ENCODE measurements at places on chromosomes 5 and 9.

DNA sequence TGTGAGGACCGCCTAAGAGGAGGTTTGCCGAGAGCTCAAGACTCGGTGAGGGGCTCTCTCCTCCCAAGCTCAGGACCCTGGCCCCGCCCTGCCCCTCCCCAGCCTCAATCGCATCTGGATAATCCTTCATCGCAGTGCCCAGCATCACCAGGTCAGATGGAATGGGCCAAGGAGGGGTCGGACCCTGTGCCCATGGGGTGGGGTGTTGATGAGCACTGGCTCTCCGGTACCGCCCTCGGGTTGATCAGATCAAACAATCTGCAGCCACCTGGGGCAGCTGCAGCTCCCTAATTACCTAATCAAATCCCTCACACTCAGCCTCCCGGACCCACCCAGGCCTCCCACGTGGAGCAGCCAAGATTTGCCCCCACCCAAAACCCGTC, 24.4 kb upstream of the TDRD7 start:
- DNase-seq, result no peak

GRCh38 chr5:179986328-179986727, 78.6 kb upstream of the TBC1D9B start:
- DNase-seq, result peak; percentile 61

DNA sequence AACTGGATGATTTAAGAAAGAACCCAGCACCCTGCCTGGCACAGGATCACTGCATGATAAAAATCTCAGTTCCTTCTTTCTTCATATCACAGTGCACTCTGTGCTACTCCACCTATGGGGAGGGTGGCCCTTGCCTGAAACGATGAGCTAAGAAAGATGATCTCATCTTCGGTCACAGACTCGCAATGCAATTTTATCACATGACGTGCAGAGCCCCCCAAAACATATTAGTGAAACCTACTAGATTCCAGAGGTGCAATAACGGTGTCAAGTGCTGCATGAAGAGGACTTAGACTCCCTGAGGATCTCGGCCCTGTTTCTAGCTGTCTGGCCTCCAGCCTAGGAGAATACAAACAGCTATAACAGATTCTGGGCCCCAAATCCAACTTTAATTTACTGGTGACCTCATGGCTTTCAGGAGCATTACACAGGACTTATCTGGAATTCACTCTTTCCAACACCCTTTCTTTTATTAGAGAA, 104.0 kb downstream of the EBF1 start:
- no peak for DNase-seq

GRCh38 chr5:54148858-54149257, 161.5 kb downstream of the ARL15 start:
- DNase-seq, result no peak

GRCh38 chr9:136198605-136199083, 6.3 kb downstream of the LHX3 start:
- DNase-seq, result peak; percentile 11

DNA sequence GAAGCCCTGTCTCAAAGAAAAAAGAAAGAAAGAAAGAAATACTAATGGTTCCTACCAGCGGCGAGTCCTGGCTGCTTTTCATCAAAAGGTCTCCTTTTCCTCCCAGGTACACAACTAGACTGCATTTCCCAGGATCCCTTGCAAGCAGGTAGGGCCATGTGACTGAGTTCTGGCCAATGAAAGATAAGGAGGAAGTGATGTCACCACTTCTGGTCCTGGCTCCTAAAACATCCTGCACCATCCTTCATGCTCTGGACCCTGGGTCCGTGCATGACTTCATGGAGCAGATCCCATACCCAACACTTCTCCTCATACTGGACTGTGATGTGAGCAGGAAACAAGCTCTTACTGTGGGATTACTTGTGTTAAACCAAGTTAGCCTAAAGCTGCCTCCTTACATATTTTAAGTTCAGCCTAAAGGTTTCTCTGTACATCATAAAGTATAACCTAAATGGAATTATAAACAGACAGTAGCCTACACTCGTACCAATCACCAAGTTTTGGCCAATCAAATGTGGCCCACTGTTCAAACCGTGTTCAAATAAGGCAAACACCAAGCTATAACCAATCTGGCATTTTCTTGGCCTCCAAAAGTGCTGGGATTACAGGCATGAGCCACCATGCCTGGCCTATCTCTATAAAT, 30.2 kb upstream of the FUBP3 start:
- no peak for DNase-seq

DNA sequence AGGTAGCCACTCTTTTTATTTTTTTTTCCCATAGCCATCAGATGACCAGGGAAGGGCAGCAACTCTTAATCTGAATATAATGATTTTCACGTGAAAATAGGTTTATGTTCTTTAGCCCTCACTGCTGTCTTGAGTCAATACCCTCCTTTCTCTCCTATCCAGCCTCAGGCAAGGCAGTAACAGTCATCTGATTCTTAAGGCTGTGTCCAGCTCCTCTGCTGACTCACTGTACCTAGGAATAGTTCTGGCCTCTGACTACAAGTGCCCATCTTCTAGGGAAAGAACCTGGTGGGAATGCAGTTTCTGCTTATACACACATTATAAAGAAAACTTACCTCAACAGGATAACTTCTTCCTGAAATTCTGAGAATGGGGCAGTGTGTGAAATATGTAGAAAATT, 30.7 kb downstream of the DHX29 start:
- DNase-seq, result no peak

DNA sequence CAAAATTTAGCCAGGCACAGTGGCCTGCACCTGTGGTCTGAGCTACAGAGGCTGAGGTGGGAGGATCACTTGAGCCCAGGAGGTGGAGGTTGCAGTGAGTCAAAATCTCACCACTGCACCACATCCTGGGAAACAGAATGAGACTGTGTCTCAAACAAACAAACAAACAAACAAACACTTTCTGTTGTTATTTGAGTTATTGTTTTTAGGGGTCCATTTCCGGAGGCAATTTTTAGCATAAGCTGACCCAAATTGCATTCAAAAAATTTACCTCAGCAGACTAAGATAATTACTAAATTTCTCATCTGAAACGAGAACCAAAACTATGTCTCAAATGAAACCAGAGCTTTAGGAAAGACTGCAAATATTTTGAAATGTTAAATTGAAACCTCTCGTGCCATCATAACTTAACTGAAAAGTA, 1485.1 kb downstream of the EFNA5 start:
- DNase-seq, result no peak

- peak; percentile 32 for DNase-seq
Measured at GRCh38 chr9:34256104-34256503, 73.0 kb downstream of the KIF24 start.

DNA sequence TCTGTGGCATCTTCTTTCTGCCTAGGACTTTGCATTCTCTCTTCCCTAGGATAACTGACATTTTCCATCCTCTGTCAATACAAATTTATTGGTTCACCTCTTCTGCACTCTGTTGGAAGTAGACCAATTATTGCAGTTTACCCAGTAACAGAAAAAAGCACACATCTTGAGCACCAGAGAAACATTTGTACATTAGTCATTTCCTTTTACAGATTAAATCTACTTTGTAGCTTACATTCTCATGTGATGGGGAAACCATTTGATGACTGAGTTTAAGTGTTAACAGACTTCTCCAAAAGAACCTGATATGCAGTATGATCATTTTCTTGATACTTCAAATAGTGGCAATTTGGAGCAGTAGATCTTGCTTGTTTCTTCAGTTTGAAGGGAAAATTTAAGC, 1098.8 kb downstream of the DTWD2 start:
- no peak for DNase-seq

DNA sequence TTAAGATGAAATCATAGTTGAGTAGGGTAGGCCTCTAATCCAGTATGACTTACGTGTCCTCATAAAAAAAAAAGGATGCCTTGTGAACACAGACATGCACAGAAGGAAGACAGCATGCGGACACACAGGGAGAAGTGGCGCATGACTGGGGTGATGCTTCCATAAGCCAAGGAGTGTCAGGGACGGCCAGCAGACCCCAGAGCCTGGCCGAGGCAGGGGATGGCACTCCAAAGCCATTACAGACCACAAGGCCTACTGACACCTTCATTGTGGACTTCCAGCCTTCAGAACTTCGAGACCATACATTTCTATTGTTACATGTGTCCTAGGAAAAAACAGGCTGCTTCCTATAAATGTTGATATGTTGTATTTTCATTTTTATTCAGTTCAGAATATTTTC, 19.9 kb downstream of the EHMT1 start:
- no peak for DNase-seq

GRCh38 chr5:80698369-80698768, 43.6 kb upstream of the DHFR start:
- no peak for DNase-seq

DNA sequence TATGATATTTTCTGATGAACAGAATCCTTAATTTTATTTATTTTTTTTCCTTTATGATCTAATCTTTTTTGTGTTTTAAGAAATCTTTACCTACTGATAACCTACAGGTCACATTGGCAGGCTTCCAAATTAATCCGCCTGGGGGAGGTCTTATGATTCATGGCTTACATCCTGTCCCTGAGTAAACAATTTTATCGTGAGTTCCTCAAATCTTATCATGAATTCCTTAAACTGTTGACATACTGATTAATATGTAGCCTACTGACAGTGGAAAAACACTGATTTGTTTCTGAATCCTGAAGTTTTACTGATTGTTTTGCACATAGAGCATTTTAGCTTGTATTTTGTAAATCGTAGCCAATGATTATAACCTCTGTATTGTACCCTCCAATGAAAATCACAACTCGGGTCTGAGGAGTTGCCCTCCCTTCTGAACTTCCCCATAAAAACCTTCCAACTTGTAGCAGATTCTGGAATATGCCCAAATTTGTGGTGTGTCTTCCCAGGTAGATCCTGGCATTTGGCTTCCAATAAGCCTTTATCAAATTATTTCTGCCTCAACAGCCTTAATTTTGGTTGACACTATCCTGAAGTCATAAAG, 105.6 kb downstream of the VCAN start:
- peak; percentile 90 for DNase-seq

DNA sequence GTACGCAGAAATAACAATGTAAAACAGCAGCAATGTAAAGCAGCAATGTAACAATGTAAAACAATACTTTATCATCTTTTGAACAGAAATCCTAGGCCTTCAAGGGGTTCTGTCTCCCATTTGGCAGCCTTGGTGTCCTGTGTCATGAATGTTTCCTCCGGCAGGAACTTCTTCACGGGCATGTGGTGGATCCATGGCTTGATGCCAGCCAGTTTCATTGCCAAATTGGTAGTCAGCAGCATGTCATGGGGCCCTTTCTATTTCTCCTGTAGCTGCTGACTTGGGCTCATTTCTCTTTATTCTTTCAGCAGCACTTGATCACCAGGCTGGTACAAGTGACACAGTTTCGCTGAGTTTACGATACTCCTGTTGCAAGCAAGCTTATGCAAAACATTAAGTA, 275.3 kb downstream of the HTR1A start:
- DNase-seq, result no peak

- no peak for DNase-seq
Measured at GRCh38 chr5:174118823-174119467, 73.4 kb downstream of the NSG2 start.

Measured in dermis microvascular lymphatic vessel endothelial cell (primary cell).